ENCODE measurements at places on chromosomes 11 and 22.
A peak's percentile ranks its signal among the peaks of the same experiment; 100 is the strongest.

- no peaks in the 10 kb centered on the region for H3K36me3 ChIP-seq
- H3K27ac ChIP-seq, result no peak overlapping the region
- no peak overlapping the region for H3K4me3 ChIP-seq
- peaks cover under 1% of the 10 kb centered on the region for H3K4me1 ChIP-seq
- no peak for DNase-seq
- H3K27me3 ChIP-seq, result peaks cover under 1% of the 10 kb centered on the region
Observed at GRCh38 chr11:122241566-122241965, 125.6 kb upstream of the BLID start.

DNA sequence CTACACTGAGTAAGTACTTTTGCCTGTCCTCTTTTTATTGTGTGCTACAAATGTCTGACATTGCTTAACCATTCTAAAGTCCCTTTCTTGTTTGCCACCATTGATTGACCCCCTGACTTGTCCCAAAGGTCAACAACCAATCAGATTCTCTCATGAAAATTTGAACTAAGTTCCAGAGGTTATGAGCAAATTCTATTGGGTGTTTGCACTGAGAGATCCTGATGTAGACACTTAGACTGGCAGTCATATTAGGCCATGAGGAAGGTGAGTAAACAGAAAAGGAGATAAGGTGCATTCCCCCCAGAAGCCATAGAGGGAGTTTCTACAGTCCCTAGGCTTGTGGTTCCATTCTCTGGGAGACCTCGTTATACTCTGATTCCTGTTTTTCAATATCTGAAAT lies 101.3 kb upstream of the E2F8 start:
- DNase-seq, result no peak
- no peak overlapping the region for H3K4me3 ChIP-seq
- peaks cover 75% of the 10 kb centered on the region for H3K27me3 ChIP-seq
- no peaks in the 10 kb centered on the region for H3K36me3 ChIP-seq

DNA sequence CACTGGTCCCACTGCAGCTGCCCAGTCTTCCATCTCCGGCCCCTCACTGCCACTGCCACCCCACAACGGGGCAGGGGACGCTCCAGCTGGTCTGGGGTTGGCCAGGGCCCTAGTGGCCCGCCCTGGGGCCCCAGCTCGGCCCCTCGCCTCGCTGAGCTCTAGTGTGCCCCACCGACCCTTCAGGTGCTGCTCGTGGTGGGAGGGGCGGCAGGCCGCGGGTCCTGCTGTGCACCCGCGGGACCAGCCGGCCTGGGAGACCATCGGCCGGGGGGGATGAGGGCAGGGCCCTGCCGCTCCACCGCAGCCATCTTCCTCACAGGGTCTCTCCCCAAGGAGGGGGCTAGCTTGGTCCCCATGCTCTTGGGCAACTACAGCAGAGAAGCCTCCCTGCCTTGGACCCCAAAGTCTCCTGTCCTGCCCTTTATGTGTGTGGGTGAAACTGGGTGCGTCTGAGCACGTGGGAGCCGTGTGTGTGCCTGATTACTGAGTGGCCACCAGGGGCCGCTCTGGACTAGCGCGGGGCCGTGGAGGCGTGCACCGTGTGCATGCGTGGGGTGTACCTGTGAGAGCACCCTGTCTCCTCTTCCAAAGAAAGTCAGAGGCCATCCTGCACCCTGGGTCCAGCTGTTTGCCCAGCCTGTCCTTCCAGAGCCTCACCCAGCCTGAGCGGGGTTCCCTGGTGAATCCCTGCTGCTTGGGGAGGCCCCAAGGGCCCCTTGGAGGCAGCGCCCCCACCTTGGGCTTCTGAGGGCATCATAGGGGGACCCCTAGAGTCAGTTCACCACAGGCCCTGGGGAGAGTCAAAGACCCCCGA lies 6.0 kb upstream of the ACR start:
- no peak overlapping the region for H3K4me3 ChIP-seq
- H3K4me1 ChIP-seq, result peaks cover 3% of the 10 kb centered on the region
- no peaks in the 10 kb centered on the region for H3K36me3 ChIP-seq

DNA sequence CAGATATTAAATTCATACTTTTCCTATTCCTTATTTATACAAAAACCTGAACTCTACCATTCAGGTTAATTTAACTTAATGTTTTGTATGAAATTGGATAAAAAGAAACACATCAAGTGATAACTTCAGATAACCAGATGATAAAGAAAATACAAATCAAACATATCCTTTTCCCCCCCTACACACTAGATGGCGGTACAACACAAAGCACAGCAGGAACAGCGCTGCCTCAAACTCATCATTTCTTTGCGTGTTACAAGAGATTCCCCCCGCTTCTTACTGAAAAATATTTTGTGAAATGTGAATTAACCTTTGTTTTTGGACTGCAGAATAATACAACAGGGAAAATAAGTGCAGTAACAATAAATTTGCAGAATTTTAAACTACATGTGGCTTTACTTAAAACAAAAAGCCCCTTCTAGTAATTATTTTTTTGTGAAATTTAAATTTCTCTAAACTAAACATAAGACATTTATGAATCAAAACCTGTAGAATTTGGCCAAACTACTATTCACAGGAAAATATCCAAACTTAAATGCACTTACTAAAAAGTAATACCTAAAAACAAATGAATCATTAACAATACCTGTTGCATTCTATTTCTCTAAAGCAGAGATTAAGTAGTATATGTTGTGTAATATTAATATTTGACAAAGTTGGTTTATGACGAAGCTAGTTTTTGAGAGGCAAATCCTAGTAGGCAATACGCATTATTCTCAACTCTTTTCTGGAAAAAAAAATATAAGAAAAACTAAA lies 74.4 kb downstream of the ARHGAP32 start:
- H3K27me3 ChIP-seq, result no peaks in the 10 kb centered on the region
- H3K4me1 ChIP-seq, result no peaks in the 10 kb centered on the region
- H3K36me3 ChIP-seq, result no peaks in the 10 kb centered on the region
- H3K4me3 ChIP-seq, result no peak overlapping the region

- H3K4me1 ChIP-seq, result peaks cover 11% of the 10 kb centered on the region
- no peaks in the 10 kb centered on the region for H3K27me3 ChIP-seq
- H3K4me3 ChIP-seq, result no peak overlapping the region
- peaks cover 5% of the 10 kb centered on the region for H3K36me3 ChIP-seq
Observed at GRCh38 chr11:72981971-72982685, 160.0 kb downstream of the FCHSD2 start.

DNA sequence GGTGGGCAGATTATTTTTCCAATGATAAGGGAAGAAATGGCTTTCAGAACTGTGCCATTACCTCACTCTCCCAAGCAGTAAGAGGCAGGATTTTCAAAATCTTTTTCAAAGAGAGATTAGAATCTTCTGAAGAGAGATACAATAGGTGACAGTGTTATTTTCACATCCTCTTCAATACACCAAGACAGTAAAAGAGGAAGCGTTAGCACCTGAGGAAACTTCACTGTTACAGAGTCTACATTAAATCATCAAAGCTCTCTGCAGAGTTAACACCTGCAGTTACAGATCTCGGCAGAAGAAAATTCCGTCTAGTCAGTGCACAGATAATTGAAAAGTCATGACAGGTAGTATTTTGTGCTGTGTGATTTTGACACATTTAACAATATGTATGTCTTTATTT lies 144.9 kb downstream of the PGR start:
- H3K4me3 ChIP-seq, result no peak overlapping the region
- no peak overlapping the region for H3K27ac ChIP-seq
- H3K27me3 ChIP-seq, result peaks cover 6% of the 10 kb centered on the region
- no peak for DNase-seq
- peaks cover 5% of the 10 kb centered on the region for H3K36me3 ChIP-seq
- H3K4me1 ChIP-seq, result peaks cover 2% of the 10 kb centered on the region

DNA sequence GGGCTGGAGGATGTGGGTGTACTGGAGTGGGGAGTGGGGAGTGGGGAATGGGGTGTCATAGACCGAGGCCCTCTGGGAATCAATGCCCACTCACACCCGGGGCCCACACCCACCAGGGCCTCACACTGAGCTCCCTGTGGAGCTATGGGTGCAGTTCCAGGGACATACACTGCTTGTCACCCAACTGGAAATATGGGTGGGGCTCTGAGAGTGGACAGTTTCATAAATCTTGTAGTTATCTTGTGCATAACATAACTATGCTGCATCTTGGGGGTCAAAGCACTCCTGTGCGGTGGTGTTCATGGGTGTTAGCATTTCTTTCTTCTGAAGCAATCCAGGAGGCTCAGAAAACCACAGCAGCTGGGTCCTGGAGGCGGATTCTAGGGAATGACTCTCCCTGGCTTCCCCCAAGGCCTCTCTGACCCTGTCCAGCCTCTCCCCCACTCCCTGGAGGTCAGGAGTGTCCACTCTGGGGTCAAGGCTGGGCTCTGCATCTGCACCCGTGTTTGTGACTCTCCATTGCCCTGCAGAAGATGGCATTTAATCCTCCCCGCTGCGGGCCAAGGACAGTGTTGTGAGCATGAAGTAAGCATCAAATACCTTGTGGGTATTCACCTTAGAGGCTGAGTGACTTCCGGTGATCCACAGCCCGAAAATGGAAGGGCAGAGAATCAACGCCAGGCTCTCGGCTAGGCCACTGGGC lies 172.5 kb downstream of the CTTN start:
- no peak overlapping the region for H3K4me3 ChIP-seq
- H3K27ac ChIP-seq, result no peak overlapping the region
- H3K27me3 ChIP-seq, result no peaks in the 10 kb centered on the region
- peaks cover 24% of the 10 kb centered on the region for H3K4me1 ChIP-seq

- H3K4me3 ChIP-seq, result no peak overlapping the region
- DNase-seq, result peak; percentile 79
- peaks cover 2% of the 10 kb centered on the region for H3K36me3 ChIP-seq
- peaks cover 18% of the 10 kb centered on the region for H3K4me1 ChIP-seq
- peak overlapping the region; percentile 29 for H3K27ac ChIP-seq
Observed at GRCh38 chr22:25027959-25028840, 75.7 kb downstream of the KIAA1671 start.

GRCh38 chr22:48941033-48941902 lies 886.4 kb downstream of the BRD1 start:
- peaks cover 7% of the 10 kb centered on the region for H3K36me3 ChIP-seq
- no peaks in the 10 kb centered on the region for H3K27me3 ChIP-seq
- no peak overlapping the region for H3K4me3 ChIP-seq
- no peak overlapping the region for H3K27ac ChIP-seq
- DNase-seq, result no peak

DNA sequence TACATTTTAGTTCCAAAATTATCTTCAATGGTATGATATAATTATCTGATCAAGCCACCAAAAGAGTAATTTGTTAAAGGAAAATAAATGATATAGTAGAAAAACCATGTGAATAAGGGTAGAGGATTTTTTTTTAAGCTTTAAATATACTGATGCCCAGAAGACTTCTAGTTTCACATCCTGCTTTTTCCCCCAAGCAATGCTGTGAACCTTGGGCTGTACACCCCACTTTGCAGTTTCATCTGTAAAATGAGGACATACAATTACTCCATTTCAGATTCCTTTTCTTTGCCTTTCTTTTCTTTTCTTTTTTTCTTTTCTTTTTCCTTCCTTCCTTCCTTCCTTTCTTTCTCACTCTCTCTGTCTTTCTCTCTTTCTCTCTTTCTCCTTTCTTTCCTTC lies 1125.4 kb downstream of the DLG2 start:
- no peak overlapping the region for H3K4me3 ChIP-seq
- no peak for DNase-seq
- H3K36me3 ChIP-seq, result no peaks in the 10 kb centered on the region
- no peaks in the 10 kb centered on the region for H3K27me3 ChIP-seq
- no peaks in the 10 kb centered on the region for H3K4me1 ChIP-seq
- H3K27ac ChIP-seq, result no peak overlapping the region

DNA sequence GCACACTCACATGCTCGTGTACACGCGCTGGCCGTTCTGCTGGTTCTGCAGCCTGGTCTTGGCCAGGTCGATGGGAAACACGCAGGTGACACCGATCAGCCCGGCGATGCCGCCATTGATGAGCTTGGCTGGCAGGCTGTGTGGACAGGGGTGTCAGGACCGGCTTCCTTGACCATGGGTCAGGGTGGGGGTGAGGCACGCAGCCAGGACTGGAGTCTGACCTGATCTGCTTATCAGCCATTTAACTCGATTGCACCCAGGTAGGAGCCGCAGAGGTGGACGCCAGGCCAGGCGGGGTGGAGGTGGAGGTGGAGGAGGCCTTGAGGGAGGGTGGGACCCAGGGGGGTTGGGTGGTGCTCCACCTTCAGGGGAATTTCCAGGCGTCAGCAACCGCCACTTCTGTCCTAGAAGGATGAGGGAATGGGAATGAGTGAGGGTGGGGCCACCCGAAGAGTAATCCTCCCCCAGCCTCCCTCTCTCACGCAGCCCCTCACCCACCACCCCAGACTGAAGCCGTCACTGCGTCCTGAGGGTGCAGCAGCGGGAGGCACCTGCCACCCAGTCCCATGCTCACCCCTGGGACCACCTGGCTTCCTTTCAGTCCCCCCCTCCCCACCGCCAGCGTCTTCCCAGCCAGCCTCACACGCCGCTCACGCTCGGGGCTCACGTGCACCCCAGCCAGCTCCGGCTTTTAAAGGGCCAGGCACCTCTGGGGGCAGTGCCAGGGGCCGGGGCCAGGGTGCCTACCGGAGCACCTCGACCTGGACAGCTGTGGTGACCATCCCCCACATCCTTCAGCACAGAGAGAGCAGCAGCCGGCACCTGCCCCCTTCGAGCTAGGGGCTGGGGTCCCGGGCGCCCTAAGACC lies 3.1 kb downstream of the SLC25A22 start:
- no peaks in the 10 kb centered on the region for H3K36me3 ChIP-seq
- H3K4me3 ChIP-seq, result no peak overlapping the region
- H3K27ac ChIP-seq, result no peak overlapping the region
- no peak for DNase-seq
- no peaks in the 10 kb centered on the region for H3K27me3 ChIP-seq

- H3K27me3 ChIP-seq, result peaks cover 31% of the 10 kb centered on the region
- H3K4me1 ChIP-seq, result peaks cover 22% of the 10 kb centered on the region
- H3K27ac ChIP-seq, result no peak overlapping the region
- no peak for DNase-seq
Observed at GRCh38 chr11:8167796-8168195, 1.0 kb downstream of the RIC3 start.

DNA sequence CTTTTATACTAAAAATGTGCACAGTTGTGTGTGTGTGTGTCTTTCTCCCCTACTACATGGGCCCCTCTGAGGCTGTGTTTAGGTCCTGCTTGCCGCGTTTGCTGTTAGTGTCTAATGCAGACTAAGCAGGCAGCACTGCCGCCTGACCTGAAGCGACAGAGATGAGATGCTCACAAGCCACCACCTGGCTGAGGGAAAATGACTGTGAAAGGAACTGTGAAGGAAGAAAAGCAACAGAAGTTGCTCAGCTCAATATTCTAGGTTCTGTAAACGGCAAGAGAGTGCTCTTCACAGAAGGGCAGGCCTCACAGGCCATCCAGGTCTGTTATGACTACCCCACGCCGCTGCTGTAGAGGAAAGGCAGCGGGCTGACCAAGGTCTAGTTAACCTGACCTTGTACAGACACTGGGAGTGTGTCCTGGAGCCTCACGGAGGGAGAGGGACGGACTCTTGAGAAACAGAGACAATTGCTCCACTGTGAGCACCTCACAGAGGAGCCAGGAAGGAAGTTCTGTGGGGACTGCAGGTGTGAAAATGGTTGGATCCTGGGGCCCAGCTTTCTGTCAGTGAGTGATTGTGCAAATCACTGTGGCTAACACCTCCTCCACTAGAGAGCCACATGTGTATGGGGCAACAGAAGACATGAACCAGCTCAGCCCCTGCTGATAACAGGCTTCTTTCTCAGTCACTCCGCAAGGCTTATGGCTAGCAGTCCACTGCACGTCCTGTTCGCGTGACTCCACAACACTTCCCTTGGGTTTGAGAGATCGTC lies 31.3 kb upstream of the YPEL1 start:
- no peaks in the 10 kb centered on the region for H3K4me1 ChIP-seq
- no peak for DNase-seq
- no peaks in the 10 kb centered on the region for H3K27me3 ChIP-seq
- peak overlapping the region; percentile 7 for H3K27ac ChIP-seq

All from WTC11 (cell line).